Daoy (cell line): ENCODE measurements at places on chromosomes 13 and 19. TPM values are rescaled to one million over a fixed set of nuclear protein-coding genes. Genes with fewer than 3 reads are reported as not detected.

DNA sequence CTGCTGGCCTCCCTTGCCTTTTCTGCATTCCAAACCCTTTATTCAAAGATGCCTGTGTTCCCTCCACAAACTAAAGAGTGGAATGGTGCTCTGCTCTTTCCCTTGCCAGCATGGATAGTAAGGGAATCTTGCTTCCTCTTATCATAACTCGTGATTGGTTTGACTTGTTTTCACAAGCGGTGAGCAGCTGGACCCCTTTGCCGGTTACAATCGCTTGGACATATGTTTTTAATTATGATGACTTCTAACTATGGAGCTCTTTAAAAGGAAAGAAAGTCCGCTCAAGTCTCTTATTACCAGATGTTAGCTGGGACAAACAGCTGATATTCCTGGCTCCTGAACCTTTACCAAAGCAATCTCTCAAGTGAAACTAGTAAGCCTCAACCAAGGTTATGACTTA, 1094.7 kb downstream of the UQCRFS1 start:
- DNase-seq: no peak

DNA sequence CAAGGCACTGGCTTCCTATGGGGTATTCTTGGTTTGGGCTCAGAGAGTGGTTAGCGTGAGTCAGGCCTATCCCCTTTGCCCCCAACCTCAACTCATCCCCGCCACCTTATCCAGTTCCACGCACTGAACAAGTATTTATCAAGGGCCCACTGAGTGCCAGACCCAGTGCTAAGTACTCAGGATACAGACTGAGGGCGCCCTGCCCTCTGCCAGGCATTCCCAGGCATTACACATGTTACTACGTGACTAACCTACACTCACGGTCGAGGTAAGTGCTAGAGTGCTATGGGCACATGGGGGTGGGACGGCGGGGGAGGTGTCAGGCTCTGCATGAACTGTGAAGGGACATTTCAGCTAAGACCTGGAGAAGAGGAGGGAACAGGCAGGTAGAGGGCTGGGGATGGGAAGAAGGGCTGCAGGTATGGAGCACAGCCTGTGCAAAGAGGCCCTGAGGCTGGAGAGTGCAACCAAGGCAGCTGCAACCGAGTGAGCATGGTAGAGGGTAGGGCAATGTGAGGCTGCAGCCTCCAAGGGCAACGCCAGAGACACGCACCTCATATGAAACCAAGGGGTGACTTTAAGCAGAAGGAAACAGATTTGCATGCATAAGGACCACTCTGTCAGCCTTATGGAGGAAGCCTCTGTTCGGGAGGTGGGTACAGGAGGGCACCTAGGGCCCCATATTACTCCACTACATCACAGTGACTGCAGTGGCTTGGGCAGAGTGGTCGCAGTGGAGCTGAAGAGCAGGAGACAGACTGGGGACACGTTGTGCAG, 22.5 kb downstream of the DHRS12 start:
- DNase-seq: peak; percentile 43

GRCh38 chr19:41707871-41708371, 505 bp upstream of the CEACAM5 start:
- no peak for DNase-seq

- DNase-seq: no peak
Measured at GRCh38 chr19:15508035-15508710, at the start of gene CYP4F22. Gene CYP4F22, plus strand, starts transcription at chr19:15508525. Its CDS starts 16,812 bp downstream, at chr19:15525337.

- no peak for DNase-seq
Measured at GRCh38 chr19:54418930-54419800, 3.9 kb downstream of the TTYH1 start.

DNA sequence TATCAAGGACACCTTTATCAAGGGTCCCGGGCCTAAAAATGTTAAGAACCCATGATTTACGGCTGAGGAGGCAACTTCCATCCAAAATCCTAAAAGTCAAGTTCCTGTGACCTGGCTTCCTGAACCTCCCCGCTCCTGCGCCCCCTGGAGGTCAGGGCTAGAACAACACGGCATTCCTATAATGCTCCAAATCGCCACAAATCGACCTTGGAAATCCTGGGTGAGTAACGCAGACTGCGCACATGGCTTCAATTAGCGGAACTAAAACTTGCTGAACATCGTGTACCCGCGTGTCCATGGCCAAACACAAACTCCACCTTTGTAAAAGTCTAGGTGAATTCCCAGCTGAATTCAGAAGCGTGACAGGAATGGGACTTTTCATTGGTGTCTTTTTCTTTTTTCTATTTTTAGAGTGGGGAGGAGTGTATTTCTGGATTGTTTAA, 4.3 kb upstream of the C5AR1 start:
- DNase-seq: peak; percentile 80

DNA sequence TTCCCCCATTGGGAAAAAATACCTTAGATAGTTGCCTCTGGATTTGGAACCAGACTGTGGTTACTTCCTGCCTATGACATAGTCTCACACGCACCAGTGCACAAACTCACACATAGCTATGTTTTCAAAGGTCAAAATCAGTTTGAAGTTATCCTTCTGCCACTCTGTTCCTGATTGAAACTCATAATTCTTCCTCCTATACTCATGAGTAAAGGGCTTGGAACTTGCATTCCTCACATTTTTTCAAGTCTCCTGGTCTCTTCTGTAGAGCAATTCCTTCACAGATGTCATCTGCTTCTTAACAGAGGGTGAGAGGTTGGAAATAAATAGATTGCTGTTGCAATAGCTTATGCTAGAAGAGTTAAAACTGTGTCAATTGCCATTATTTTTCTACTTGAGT, 18.6 kb upstream of the POSTN start:
- no peak for DNase-seq

DNA sequence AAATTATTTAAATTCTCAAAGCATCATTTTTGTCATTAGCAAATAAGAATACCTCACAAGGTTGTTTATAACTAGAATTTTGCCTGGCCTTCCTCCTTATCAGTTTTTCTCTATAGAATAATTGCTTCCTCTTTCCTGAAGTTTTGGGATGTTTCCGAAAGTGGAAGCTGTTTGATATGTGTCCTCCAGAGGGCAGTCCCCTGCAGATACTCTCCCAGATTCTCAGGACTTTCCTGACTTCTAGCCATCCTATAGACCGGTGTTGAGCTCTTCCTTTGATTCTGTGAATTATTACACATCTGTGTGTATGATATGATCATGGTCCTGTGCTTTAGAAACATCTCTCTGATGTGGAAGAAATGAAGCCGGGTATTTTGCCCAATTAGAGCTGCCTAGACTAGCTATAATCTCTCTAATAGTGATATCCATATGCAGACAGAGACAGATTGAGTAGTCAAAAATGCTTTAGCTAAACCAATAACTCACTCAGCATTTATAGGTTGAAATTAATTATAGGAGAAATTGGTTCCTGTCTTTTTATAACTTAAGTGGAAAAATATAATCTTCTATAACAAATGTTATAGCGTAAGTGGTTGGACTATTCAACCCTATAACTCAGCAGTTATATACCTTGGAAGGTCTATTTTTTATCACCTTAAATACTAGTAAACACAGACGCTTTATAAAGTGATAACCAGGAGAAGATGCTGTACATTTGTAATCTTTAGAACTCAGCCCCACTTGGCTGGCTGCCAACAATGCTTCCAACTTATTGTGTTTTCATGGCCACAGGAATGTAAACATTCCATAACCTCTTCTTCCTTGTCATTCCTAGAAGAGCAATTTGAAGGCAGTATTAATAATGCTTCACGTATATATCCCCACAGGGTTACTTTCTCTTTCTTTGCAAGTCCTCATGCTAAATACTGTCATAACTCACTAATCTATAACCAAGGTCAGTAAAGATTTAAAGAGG, 201.0 kb upstream of the RXFP2 start:
- peak; percentile 10 for DNase-seq

- no peak for DNase-seq
Measured at GRCh38 chr19:55270172-55270942, 9.6 kb downstream of the HSPBP1 start.

DNA sequence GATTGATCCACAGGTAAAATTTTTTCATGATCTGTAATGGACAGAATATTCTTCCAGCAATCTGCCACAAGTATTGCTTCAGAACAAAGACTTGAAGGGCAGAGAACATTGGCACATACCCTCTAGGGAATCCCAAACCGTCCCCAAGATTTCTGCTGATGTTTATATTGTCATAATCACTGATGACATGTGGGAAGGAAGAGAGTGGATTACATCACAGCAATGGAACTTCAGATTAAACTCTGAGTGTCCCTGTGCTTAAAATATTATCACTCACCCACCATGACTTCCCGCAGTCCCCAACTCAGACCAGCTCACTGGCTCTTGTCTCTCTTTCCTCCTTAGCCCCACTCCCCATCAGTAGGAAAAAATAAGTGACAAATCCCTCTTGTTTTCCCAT, 8.5 kb upstream of the TPT1 start:
- no peak for DNase-seq

GRCh38 chr19:11361771-11362731, 6.8 kb downstream of the PLPPR2 start:
- no peak for DNase-seq

GRCh38 chr13:112483299-112483698, 104.7 kb downstream of the TUBGCP3 start:
- DNase-seq: no peak

DNA sequence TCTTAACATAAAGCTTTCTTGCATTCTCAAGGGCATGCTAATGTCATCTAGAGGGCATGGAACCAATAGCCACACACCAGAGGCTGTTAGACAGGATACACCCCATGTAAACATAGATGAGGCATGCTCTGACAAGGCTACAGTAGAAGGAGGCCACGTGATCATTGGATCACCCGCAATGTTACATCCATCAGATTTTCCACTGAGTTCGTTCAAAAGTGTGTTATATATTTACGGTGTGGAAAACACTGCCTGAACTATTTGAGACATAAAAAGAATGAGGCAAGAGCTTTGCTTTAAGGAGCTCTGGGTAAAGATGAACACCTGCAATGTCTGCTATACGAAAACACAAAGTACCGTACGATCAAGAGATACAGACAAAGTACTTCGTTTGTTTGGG, 817.5 kb upstream of the SLC10A2 start:
- DNase-seq: peak; percentile 2

Gene APOC4
- total RNA-seq: not detected in 2 replicates

Gene GPR18
- total RNA-seq: not detected in 2 replicates

Gene ZNF808
- total RNA-seq: 8.6 and 10.6 TPM in 2 replicates
